Stimulated activated CD4-positive, alpha-beta T cell treated with anti-CD3 and anti-CD28 coated beads, TNF-alpha, amount 100 ng/mL, for 4 hours (primary cell): ENCODE measurements at places on chromosomes 2 and 18.

DNA sequence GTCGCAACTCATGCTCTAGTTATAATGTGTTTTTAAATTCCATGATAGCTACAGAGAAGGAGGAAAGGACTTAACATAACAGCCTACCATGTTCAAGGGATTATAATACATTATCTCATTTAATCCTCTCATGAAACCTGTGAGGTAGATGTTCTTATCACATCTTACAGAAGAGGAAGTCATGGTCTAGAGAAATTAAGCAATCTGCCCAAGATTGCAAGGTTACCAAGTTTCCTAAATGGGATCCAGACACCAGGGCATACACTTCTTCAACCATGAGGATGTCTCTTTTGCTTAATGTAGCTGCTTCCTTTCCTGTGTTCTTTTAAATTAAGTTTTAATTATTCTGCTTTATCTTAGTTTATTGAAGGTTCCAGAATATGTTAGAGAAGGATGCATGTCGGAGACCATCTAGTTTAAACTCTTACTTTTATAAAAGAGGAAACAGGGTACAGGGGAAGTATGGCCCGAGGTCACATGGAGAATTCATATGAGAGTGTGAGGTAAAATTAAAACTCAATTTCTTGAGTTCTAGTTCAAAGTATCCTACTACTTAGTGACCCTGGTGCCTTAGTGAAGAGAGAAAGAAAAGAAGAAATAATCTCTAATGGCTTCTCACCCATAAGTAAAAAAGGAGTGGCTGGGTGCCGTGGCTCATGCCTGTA lies 3.6 kb upstream of the IL1A start:
- no peak for DNase-seq

- no peak for DNase-seq
Observed at GRCh38 chr2:196389670-196390069, 218.3 kb upstream of the STK17B start.

- DNase-seq = no peak
Observed at GRCh38 chr2:25304826-25305596, 36.7 kb downstream of the DNMT3A start.

GRCh38 chr2:134917360-134917865 lies 1.2 kb upstream of the CCNT2 start:
- no peak for DNase-seq

GRCh38 chr2:225042800-225043167 lies 516 bp upstream of the DOCK10 start:
- no peak for DNase-seq

DNA sequence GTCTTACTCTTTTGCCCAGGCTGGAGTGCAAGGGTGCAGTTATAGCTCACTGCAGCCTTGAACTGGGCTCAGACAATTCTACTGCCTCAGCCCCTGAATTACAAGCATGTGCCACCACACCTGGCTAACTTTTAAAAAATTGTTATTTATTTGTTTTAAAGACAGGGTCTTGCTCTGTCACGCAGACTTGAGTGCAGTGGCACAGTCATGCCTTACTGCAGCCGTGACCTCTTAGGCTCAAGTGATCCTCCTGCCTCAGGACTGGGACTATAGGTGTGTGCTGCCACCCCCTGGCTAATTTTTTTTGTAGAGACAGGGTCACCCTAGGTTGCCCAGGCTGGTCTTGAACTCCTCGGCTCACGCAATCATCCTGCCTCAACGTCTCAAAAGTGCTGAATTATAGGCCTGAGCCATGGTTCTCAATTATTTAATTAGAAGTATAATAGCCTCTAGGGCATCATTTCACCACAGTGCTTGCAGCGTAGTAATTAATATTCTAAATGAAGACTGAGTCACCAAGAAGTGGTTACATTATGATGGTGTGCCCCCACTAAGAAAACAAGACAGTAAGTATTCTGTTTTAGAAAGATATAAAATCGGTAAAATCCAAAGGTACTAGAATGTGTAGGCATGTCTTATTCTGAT lies 69.6 kb downstream of the EML4 start:
- peak; percentile 10 for DNase-seq

GRCh38 chr18:77205769-77206168 lies 43.9 kb upstream of the GALR1 start:
- no peak for DNase-seq

DNA sequence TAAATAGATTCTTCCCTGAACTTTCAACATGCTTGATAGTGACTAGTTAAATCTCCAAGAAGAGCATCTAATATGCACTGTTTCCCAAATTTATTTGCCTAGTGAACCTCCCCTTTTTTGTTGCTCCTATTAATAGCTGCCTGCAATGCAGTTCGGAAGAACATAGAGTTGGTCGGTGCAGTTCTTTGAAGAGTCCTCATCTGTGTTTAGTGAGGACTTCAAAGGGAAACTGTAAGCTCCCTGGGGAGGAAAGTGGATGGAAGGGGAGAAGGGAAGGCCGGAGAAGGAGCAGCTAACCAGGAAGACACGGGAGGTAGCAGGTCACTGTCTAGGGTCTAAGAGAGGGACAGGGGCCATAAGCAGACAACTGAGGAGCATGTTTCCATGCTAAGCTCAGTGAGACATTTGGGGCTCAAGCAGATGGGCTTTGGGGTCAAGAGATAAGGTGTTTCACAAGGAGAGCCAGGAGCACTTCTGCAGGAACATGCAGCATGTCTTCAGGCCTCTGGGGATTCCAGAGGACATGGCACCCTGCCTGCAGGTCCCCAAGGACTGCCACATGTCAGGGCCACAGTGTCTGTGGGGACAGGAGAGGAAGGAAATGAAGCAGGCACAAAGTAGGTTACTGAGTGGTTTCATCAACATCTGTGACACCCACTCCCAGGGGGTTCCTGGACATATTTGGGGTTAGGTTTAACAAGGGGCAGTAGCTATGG lies 48.7 kb upstream of the ANXA4 start:
- no peak for DNase-seq

DNA sequence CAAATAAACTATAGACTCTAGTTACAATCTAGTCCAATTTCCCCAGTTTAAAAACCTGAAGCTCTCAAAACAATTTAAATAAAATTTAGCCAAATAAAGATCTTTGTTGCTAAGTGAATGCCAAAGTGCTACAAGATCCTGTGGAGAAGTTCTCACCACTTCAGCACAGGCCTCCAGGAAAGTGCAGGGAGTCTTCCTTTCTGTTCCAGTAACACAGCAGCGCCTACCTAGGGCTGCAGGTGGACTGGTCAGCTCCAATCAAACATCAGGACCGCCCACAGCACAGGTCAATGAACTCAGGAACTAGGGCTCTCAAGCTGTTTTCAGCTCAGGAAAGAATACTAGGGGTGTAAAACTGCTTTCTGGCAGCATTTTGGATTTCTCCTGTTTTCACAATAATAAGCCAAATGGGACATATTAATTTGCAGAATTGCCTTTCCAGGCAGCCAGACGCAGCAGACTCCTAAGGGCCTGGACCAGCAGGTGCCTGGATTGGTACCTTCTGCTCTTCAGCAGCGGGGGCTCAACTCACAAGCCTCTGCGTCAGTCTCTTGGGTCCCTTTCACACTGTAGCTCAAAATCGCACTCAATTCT lies 1.5 kb downstream of the FAM110C start:
- DNase-seq = no peak

DNA sequence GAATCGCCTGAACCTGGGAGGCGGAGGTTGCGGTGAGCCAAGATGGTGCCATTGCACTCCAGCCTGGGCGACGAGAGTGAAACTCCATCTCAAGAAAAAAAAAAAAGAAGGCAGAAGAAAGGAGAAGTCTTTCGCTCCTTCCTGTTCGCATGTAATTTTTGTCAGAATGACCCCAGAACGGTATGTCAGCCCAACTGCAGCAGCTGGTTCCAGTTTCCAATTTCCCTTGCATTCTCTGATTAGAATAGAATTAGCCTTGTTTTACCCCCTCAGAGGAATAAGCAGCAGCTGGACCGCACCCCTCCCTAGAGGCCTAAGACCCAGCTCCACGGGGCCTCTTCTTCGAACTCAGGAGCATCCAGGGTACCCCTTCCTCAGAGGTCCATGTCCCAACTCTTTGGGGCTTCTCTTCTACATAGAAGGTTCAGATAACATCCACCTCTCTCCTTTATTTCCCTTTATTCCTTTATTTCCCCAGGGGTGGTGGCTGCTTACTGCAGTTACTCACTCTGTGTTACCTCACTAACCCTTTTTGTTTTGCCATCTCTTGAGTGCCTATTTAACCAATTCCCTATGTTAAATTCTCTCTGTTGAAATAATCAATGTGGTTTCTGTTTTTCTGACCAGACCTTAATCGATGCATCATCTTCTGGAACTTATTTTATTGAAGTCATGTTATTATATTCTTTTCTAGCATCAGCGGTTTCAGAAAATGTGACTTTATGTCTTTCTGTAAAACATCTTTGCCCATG lies 7.2 kb upstream of the PUM2 start:
- DNase-seq = no peak
